GM04504 (cell line): ENCODE measurements at places on chromosomes 6 and 20.

- DNase-seq, result no peak
Measured at GRCh38 chr20:15619341-15619740, 953.9 kb downstream of the KIF16B start.

- peak; percentile 56 for DNase-seq
Measured at GRCh38 chr6:113457198-113457597, 399.9 kb upstream of the MARCKS start.

- DNase-seq, result no peak
Measured at GRCh38 chr6:142459271-142459670, 157.5 kb downstream of the ADGRG6 start.

DNA sequence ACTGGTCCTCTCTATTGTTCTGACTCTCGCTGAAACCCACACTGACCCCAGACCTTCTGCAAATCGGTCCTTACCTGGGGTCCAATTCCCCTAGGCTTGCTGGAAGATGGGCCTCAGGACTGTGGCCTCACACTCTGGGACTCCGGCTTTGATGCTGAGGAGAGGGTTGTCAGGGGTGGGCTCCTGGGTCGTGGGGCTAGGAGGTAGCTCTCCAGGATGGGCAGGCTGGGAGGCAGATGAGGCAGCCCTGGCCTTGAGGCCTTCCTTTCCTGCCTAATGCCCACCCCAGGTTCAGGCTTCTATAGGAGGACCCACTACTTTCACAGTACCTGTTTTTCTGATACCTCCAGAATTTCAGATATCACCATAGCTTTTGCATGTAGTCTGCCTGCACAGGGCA is 21.4 kb downstream of the HLA-F start:
- DNase-seq, result no peak

DNA sequence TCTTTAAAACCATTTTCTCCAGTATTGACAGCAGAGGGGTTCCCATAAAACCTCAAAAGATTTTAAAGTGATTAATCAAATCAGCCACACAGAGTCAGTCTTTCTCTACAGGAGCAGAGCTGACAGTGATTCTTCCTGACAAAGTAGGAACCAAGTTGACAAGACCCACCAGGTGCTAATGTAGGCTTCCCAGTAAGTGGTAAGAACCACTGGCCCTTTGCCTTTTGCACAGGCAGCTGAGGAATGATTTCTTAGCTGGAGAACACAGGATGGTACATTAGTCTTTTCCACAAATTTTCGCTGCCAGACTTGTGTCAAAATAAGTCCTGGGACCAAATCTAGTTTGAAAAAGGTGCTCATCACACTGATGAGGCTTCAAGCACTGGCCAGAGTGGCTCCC is 95.8 kb downstream of the ARMC2 start:
- DNase-seq, result no peak

DNA sequence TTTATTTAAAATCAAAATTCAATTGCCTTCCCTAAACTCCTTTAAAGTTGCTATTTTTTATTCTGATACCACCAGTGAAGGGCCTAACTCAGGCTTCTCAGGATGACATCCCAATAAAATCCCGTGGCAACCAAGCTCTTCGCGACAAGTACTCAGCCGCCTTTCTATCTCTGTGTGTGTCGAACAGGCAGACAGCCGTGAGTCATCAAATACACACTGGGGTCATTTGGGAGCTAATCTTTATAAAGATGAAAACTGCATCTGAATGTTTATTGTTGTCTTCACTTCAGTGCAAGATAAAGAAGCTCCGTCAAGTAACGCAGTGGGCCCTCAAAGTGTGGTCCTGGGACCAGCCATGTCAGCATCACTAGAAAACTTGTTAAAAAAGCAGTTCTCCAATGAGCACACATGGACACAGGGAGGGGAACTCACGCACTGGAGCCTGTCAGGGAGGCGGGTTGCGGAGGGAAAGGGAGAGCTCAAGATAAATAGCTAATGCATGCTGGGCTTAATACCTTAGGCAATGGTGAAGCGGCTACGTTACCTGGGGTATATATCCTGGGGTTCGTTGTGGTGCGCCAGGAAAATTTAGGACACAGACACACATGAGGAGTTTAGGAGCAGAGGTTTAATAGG is 119.3 kb downstream of the RNF144B start:
- no peak for DNase-seq

GRCh38 chr20:15584507-15584906 is 988.7 kb downstream of the KIF16B start:
- no peak for DNase-seq

DNA sequence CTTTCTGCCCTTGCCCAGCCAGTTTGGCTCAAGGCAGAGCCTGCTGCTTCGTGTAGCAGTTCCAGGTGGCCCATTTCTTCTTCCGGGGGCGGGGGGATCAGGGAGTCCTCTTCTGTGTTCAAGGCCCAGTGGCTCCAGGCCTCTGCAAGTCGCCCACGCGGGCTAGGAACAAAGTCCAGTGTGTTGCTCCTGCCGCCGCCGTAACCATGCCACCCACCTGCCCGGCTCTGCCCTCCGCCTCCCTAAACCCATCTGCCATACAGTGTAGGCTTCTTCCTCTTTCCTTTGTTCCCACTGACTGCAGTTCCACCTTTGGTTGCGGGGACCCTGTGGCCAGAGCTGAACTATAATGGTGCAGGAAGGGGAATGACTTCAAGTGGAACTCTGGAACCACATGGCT is 43.9 kb upstream of the SRF start:
- DNase-seq, result no peak

- no peak for DNase-seq
Measured at GRCh38 chr6:38676236-38676973, 26.5 kb downstream of the GLO1 start.

DNA sequence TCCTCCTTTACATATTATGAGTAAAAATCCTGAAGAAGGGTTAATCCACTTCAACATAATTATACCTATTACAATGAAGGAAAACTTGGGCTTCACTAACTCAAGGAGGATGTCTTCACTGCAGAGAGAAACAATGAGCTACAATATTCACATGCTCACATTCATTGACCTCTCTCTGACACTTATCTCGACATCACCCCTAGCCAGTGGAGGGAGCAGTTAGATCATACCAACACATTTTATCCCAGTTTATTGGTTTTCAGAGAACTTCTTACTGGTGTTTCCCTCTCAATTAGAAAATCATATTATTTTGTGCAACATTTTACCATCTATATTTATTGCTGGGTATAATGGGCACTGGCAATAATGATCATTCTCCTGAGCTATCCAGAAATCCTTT is 646.5 kb downstream of the TENT5A start:
- peak; percentile 4 for DNase-seq

DNA sequence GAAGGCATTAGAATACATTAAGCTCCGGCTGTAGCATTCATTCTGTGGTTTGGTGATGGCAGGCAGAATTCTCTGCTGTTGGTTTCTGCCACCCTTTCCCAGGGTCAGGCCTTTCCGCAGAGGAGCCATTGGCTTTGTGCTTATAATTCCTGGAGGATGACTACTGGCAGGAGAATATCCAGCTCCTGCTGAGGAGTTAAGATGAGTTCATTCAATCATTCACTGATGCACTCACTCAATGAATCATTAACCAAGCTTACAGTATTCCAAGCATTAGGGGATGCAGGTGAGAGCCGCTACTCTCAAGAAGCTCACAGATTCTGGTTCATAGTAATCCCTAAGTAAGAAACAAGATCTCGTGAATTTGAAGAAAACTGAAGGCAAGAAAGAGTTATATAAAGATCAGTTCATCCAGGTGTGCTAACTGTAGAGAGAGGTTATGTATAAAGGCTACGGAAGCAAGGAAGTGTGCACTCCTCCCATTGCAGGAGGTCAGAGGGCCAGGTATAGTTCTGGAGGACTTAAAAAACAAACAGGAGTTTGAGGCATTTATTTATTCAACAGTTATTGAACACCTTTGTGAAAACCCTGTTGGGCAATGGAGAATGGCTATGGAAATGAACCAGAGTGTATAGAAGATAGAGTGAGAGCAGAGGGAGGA is 75.5 kb downstream of the HMGN3 start:
- DNase-seq, result no peak

GRCh38 chr6:1296079-1296478 is 15.8 kb upstream of the FOXQ1 start:
- no peak for DNase-seq

DNA sequence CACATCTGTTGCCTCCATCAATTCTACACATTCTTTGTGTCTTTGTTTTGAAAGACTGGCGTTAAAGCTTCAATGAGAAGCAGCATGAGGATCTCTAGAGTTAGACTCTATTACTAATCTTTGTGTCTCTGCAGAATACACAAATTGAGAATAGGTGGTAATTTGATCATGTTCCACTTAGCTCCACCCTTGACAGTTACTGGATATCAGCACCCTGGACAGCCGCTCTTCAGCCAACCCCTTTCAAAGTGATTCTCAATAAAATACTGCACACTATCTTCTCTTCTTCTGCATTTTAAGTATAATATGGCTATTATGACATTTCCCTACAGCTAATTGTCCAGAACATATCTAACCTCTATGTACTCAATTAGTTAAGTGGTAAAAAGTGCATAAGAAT is 54.3 kb upstream of the CNR1 start:
- no peak for DNase-seq

- no peak for DNase-seq
Measured at GRCh38 chr6:41942067-41942851, 651 bp upstream of the CCND3 start.

GRCh38 chr6:10479939-10480700 is 41.0 kb upstream of the GCNT2 start:
- DNase-seq, result no peak

- DNase-seq, result no peak
Measured at GRCh38 chr20:17990278-17990972, 21.6 kb downstream of the MGME1 start.

- DNase-seq, result no peak
Measured at GRCh38 chr6:89834884-89835792, 5.5 kb downstream of the CASP8AP2 start.

- no peak for DNase-seq
Measured at GRCh38 chr6:35177596-35177995, 36.2 kb upstream of the SCUBE3 start.

- no peak for DNase-seq
Measured at GRCh38 chr6:105791583-105792318, 294.4 kb upstream of the PRDM1 start.

GRCh38 chr6:41604006-41604405 is 34.3 kb upstream of the MDFI start:
- no peak for DNase-seq

DNA sequence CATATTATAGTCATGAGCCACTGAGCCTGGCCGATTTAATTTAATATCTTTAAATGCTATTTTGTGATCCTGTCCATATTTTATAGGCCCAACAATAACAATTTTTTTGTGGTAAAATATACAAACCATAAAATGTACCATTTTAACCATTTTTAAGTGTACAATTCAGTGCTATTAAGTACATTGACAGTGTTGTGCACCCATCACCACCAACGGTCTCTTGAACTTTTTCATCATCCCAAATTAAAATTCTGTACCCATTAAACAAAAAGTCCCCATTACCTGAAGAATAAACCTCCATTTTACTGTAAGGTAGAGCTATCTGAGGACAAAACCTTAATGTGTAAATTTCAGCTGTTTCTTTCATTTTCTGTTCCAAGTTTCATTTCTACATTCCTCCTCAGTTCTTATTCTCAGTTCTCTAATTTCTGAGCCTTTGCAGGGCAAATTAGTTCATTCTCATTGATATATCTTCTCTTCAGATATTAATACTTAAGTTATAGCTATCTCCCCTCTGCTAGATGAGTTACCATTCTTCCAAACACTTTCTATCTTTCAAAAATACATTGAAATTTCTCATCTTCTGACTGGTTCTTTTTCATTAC is 10.3 kb downstream of the MTO1 start:
- DNase-seq, result no peak

- no peak for DNase-seq
Measured at GRCh38 chr20:15925376-15925775, 647.9 kb downstream of the KIF16B start.

GRCh38 chr6:93423542-93423941 is 4.2 kb upstream of the EPHA7 start:
- DNase-seq, result no peak

DNA sequence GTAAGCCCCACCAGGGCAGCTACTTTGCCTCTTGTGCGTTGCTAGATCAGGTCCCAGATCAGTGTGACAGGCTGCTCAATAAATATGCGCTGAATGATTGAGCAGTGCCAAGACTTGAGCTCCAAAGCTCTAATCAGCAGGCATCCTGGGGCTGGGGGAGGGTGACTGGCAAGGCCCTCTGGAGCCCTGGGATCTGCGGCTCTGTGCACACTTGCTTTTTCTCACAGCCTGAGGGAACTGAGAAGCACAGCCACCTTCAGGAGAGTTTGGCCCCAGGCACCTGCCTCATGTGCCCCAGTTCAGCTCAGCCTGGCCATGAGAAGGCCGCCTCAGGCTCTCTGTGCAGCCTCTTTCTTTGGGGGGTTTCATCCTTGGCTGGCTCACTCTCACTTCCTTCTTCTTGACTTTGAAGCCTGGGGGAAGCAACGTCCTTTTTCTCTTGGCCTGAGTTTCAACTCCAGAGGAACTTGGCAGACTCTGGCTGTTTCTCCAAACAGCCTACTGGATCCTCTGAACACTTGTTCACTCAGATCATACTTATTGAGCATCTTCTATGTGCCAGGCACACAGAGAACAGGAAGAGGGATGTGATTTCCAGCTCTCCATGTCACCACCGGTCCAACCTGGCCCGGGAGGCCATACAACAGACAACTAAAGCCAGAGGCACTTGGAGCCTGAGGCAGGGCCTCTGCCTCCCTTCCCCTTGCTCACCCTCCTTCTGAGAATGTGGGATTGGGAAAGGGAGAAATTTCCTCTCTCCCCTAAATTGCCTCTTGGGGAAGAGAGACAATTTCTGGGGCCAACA is 114.0 kb downstream of the VEGFA start:
- no peak for DNase-seq

GRCh38 chr6:82712826-82713225 is 349.2 kb downstream of the TPBG start:
- no peak for DNase-seq

DNA sequence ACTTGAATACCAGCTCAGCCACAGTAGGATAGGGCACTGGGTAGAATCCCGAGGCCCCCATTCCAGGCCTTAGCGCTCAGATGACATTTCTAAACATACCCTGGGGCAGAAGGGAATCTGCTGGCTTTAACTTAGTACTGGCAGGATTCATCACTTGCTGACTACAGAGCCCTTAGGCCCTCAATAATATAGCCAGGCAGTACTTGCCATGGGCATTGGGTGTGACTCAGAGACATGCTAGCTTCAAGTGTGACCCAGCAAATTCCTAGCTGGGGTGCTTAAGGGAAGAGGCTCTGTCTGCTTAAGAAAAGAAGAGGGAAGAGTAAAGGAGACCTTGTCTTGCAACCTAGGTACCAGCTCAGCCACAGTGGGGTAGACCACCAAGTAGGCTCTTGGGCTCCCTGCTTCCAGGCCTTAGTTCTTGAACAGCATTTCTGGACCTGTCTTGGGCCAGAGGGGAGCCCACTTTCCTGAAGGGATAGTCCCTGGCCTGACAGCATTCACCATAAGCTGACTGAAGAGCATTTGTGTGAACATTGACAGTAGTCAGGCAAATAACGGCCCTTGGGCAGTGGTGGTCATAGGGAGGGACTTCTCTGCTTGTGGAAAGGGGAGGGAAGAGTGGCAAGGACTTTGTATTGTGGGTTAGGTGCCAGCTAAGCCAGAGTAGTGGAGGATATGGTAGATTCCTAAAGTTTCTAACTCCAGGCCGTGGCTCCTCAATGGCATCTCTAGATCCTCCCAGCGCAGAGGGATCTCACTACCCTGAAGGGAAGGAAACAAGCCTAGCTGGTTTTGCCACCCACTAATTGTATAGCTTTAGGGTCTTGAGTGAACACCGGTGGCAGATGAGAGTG is 48.5 kb upstream of the HACE1 start:
- DNase-seq, result no peak

GRCh38 chr6:106083618-106084017 is 2.5 kb upstream of the PRDM1 start:
- no peak for DNase-seq

GRCh38 chr20:10040070-10040975 is 5.5 kb downstream of the ANKEF1 start:
- DNase-seq, result peak; percentile 32
